A375 (cell line): ENCODE measurements at places on chromosomes 1 and 21. TPM values are rescaled to one million over a fixed set of nuclear protein-coding genes. Genes with fewer than 3 reads are reported as not detected.

Gene CHIA
- not detected in 2 replicates for total RNA-seq

Gene MNDA
- total RNA-seq = not detected in 2 replicates

Gene SH3BP5L
- 33.2 and 37.3 TPM in 2 replicates for total RNA-seq

Gene CGN
- 0.88 and 1.0 TPM in 2 replicates for total RNA-seq

Gene SLAMF8
- total RNA-seq = not detected in 2 replicates

Gene EXTL1
- 12.3 and 17.5 TPM in 2 replicates for total RNA-seq

Gene DCST1
- not detected in 2 replicates for total RNA-seq

Gene TLR5
- total RNA-seq = 0.04 and 0.96 TPM in 2 replicates

Gene PEX10
- total RNA-seq = 44.3 and 47.3 TPM in 2 replicates

Gene FCRL4
- total RNA-seq = not detected in 2 replicates

Gene DNAJC11
- 48.4 and 71.1 TPM in 2 replicates for total RNA-seq

Gene MOB3C
- total RNA-seq = 8.8 and 9.0 TPM in 2 replicates

Gene SMYD2
- 51.6 and 60.2 TPM in 2 replicates for total RNA-seq

Gene S100A4
- 142 and 157 TPM in 2 replicates for total RNA-seq

Gene CD53
- not detected in 2 replicates for total RNA-seq

Gene KCNE2
- total RNA-seq = not detected in 2 replicates

Gene FAM110D
- total RNA-seq = 0.03 TPM in 1 of 2 replicates, not detected in the other

Gene PHC2
- 241 and 250 TPM in 2 replicates for total RNA-seq

Gene CLDN14
- total RNA-seq = not detected in 2 replicates

Gene FCRL1
- not detected in 2 replicates for total RNA-seq

Gene VPS45
- 26.6 and 31.1 TPM in 2 replicates for total RNA-seq

Gene POU3F1
- 0.08 and 0.15 TPM in 2 replicates for total RNA-seq

Gene ERICH3
- total RNA-seq = not detected in 2 replicates
